ENCODE measurements at places on chromosomes 2 and 18.

GRCh38 chr2:979069-979928 lies 28.6 kb downstream of the SNTG2 start:
- no peak for DNase-seq

GRCh38 chr2:69914950-69915945 lies at the start of gene MXD1:
Gene MXD1 (plus strand): TSS chr2:69915109. CDS start chr2:69915331, 222 bp downstream.
- DNase-seq, result no peak

DNA sequence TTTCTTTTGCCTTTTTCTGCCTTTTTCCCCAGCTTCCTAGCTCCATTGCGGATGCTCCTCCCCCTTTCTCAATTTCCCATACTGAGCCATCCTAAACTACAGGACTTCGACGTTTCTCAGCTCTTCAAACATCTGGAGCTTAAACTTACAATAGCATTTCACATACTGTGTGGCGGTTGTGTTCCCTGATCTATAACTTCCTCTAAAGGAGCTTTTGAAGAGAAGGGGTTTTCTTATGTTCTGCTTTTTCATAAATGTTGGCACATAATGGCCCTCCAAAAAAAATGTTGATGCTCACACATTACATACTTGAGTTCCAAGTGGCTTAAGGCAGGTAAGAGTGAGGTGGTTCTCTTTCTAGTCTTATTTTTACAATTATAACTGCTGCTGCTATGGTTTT lies 87.4 kb downstream of the RNF144A start:
- DNase-seq, result no peak

DNA sequence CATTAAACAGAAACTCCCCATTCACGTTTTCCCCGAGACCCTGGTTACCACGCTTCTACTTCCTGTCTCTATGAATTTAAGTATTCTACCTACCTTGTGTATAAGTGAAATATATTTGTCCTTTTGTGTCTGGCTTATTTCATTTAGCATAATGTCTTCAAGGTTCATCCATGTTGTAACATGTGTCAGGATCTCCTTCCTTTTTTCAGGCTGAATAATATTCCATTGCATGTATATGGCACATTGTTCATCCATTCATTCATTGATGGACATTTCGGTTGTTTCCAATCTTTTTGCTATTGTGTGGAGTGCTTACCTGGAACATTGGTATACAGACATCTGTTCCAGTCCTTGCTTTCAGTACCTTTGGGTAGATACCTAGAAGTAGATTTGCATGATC lies 18.2 kb upstream of the CABYR start:
- no peak for DNase-seq

DNA sequence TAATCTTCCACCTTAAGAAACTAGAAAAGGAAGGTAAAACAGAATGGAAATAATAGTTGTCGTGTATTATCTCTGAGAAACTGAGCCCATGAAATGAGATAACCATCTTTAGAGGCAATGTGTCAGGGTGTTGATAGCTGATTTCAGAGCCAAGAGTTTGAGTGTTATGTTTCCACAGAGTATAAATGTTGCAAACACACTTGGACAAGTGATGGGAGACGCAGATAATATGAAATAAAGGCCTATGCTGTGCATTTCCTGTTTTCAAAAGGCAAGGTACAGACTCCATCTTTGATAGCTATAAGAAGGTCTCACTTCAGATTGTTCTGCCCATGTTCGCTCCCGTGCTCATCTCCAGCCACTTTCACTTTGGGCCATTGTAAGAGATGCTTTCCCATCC lies 25.9 kb upstream of the DNER start:
- DNase-seq, result no peak

- DNase-seq, result no peak
Measured at GRCh38 chr18:77206676-77207374, 42.8 kb upstream of the GALR1 start.

DNA sequence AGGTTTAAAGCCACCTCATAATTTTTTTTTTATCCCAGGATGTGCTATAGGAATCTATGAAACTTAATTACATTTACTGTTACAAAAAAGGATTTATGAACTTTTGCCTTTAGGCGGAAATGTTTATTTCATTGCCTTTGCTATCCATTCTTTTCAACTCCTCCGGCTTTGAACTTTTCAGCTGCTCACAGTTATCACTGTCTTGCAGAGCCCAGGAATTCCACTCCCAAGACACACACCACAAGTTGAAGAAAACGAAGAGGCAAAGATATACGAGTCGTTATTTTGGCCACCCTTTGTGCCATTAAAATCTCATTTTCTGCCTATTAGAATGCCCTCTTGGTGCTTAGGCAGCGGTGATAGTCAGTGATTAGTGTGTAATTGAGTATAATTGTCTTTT lies 80.0 kb downstream of the PAX3 start:
- DNase-seq, result no peak

GRCh38 chr2:122705746-122706145 lies 950.3 kb downstream of the TSN start:
- DNase-seq, result no peak

- no peak for DNase-seq
Measured at GRCh38 chr2:102143450-102143985, 972 bp downstream of the IL1R1 start.

DNA sequence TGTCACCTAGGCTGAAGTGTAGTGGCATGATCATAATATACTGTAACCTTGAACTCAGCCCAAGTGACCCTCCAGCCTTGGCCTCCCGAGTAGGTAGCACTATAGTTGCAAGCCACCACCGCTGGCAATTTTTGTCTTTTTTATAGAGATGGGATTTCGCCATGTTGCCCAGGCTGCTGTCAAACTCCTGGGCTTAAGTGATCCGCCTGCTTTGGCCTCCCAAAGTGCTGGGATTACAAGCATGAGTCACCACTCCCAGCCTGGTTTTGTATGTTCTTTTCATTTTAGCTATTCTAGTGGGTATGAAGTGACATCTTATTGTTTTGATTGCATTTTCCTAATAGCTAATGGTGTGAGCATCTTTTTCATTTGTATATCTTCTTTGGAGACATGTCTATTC lies 11.3 kb upstream of the EXOC6B start:
- DNase-seq, result no peak

GRCh38 chr2:73091696-73092095 lies 20.2 kb upstream of the SFXN5 start:
- no peak for DNase-seq

DNA sequence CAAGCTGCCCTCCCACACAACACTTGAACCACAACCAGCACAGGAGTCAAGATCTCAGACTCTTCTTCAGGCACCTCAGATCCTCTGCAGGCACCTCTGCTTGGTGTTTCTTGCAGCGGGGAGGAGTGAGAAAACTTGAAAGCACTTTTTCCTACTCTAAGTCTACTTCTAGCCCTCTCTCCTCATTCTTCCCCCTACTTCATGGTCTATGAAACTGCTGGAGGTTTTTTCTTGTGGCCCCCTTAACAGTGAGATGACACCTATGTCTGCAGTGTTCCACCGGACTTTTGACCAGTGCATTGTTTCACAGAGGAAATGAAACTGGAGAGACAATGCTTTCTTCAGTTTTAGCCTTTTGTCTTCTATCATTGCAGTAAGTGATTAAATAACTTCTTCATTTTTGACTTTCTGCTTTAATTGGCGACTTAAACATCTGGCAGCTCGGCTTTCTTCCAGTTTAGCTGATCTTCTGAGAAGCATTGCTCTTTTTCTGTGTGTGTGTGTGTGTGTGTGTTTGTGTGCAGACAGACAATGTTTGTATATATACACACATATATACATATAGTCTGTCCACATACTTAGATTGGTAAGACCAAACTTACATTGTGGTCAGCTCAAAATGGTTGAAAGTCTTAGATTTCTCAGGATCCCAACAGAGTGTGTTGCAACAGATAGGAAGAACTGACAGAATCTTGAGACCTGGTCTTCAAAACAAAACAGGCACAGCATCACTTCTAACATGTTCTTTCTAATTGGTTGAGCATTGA lies 1474.0 kb upstream of the TMEFF2 start:
- DNase-seq, result no peak

GRCh38 chr2:178905261-178905660 lies 98.0 kb upstream of the TTN start:
- no peak for DNase-seq

- peak; percentile 43 for DNase-seq
Measured at GRCh38 chr2:224083638-224084037, 44.6 kb upstream of the SERPINE2 start.

DNA sequence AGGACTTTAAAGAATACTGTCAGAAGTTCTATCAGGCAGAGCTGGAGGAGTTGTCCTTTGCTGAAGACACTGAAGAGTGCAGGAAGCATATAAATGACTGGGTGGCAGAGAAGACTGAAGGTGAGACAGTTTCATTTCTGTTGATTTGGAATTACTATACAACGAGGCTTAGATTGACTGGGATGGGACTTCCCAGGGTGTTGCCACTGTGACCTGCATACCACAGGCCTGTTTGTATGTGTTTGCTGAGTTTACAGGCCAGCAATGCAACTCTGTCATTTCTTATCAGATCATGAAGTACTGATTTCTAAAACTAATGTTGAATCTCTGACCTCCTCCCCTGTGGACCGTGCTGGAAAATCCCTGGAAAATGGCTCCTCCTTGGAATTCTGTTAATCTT lies 11.8 kb downstream of the SERPINB8 start:
- no peak for DNase-seq

DNA sequence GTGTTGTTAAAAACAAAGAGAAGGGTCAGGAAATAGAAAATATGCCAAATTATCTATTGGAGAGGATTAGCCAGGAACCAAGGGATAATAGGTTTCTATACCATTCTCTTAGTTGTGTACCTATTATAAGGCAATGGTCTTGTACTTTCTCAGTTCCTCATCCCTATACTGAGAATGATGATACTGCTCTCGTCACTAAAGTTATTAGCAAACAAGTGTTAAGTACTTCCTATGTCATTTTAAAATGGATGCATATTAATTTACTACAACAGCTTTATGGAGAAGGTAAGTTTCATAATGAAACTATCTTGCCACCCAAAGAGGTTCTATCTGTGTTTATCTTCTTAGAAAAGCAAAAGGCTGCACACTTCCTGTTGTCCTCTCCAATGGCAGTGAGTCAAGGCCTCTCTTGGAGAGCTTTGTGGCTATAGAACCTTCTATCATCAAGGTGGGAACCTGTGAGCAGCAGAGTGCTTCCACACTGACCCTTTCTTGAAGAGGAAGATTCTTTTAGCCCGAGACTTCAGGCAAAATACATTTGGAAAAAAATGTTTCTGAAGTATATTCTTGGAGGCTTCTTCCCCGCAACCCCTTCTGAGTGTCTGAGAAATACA lies 460.7 kb upstream of the FANCL start:
- DNase-seq, result no peak

- peak; percentile 72 for DNase-seq
Measured at GRCh38 chr18:79965119-79965902, 868 bp downstream of the HSBP1L1 start.

DNA sequence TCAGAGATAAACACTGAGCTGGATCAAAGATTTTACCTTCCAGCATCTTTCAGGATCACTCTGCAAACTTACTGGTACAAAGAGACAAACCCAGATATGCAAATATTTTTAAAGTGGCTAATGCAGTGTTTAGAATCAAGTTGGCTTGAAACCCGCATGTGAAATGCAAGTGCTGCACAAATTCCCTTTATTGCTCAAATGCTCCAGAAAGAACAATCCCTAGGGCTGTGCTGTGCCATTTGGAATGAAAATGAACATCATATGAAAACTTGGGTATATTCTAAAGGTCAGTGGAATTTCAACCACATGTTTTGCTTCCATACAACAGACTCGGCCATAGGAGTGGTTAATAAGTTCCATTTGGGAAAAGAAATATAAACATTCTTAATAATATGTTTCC lies 139.1 kb downstream of the VWC2L start:
- DNase-seq, result no peak

DNA sequence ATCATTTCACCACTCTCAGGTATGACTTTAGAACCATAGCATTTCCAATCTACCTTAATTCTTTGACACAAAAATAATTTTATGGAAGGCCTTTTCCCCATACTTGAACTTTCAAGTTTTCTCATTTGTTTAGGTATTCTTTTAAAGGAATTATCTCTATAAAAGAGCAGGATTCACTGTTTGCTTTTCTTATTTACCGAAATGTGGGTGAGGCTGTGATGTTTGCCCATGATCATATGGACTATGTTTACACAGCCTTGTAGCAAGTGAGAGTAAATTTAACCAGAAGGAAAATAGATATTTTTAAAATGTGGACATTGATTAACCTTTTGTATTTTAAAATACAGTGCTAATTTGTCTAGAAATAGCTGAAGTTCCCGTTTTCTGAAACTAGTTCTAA lies 26.3 kb downstream of the CAB39 start:
- DNase-seq, result peak; percentile 33

DNA sequence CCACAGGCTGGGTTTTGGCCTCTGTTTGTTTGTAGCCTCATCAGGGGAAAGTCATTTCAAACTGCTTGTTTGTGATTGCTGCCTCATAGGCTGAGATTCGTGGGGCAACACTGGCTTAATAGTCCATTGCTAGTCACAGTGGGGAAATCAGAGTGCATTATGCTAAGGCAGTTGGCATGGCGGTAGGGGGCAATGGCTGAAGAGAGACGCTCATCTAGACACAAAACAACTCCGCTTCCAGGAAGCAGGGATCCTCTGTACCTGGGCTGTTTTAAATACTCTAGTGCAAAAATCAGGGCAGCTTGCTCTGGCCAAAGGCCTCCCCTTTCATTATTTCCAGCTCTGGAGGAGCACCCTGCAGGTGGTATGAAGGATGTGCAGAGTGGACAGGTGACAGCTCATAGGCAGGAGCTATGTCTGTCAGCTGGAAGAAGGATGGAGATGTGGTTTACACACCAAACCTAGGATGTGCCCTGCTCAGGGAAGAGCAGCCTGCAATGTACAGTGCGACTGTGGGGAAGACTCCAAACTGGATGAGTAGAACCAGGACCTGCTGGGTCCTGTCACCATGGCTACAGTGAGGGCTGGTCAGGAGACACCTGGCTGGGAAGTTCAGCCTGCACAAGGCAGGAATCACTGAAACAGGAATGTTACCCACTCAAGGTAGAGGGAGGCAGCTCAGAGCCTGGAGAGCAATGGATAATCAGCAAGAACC lies 234.3 kb downstream of the CLIP4 start:
- no peak for DNase-seq

DNA sequence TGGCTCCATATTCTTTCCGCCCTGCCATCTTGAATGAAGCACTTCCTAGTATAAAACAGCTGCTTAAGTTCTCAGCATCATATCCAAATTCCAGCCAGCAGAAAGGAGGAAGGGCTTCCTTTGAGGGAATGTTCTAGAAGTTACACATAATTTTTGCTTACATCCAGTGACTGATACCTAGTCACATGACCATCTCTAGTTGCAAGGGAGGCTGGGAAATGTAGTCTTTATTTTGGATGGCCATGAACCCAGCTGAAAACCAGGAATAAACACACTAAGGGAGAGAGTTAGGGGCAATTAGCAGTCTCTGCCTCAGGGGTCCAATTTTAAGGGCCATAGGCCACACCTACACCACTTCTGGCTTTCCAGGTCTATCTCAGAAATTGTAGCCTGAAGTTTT lies 57.8 kb upstream of the LMAN1 start:
- no peak for DNase-seq

DNA sequence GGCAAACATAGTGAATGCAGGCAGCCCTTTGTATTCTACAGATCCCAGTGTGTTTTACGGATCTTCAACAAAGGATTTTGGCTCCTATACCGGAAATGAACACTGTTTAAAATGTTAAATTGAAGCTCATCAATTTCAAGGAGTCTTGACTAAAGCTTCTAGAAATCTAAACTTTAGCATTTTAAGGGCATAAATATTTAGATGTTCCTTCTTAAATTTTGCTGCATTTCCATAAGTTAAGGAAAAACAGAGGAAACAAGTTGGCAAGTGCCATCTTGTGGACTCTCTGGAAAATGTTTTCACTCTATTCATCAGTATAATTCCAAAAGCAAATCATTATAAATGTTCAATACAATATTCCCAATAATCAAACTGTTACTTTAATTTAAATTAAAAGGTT lies 19.6 kb downstream of the CHN1 start:
- peak; percentile 11 for DNase-seq

GRCh38 chr2:78351208-78351607 lies 674.3 kb upstream of the REG3G start:
- peak; percentile 22 for DNase-seq

Data from LoVo (cell line).